ENCODE measurements at places on chromosomes 4 and X.

GRCh38 chr4:10526429-10527222, 69.4 kb upstream of the ZNF518B start:
- DNase-seq: no peak

GRCh38 chr4:17667653-17668201, 53.3 kb downstream of the MED28 start:
- DNase-seq: no peak

DNA sequence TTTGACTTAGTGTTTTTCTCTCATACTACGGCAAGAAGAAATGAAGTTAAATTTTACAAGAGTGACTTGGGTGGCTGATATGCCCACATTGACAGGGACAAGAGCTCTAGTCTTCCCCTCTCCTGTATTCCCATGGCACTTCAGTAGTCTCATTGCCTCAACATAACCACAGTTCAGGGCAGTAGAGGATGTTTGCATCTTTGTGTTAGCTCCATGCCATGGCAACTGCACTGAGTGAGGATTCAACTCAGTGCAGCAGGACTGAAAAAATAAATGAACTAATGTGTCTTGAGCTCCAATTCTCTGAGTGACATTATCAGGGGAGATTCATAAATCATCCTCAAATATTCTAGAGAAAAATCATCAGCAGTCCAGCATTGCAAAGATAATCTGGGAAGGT, 78.8 kb downstream of the TET2 start:
- no peak for DNase-seq

DNA sequence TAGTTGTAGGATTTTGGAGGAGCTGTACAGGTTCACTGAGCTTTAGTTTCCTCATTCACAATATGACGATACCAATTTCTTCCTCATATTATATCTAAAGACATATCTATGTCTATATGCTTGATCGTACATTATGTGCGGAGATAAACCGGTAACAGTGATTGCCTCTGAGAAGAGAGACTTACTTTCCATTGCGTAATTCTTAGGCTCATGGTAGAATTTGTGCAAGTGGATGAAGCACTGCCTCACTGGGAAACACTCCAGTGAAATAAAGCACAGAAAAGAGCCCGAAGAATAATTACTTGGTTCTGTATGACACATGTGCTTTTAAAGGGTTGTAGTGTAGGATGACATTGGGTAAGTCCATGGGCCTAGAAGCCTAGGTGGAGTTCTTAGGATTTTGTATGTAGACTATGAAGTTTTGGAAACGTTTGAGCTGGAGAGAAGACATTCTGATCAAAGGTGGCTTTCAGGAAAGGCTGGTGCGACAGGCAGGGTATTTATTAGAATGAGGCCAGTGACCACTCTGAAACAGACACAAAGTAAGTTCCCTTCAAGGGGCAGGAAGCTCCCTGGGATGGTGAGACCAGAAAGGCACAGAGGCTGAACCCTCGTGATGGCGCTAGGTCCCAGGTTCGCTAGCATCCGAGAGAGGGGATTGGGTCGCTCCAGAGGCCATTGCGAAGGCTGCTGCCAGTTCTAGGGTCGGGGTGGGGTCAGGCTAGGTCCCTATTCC, 649 bp upstream of the VBP1 start:
- no peak for DNase-seq

DNA sequence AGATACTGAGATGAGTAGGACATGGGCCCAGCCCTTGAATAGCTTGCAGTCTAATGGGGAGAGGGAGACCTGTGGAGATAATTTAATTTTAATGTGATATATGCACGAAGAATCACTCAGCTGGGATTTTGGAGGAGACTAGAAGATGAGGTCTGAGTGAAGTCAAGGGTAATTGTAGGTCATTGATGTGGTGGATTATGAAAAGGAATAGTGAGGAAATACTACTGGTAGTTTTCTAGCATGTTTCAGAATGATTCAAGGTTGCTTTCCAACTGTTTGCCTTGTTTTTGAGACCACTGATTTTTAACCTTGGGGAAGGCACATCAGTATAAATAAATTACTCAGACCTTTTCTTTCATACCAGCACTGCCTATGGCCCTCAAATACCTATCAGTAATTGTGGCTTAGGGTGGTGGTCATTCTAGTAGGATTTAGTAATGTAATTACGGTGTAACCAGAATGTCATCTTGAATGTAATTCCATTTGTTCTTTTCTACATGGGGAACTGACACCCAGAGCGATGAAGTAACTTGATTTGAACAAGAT, 25.6 kb downstream of the PTTG2 start:
- no peak for DNase-seq

- no peak for DNase-seq
These were observed 23.8 kb downstream of the COL25A1 start for GRCh38 chr4:109278594-109279031.

DNA sequence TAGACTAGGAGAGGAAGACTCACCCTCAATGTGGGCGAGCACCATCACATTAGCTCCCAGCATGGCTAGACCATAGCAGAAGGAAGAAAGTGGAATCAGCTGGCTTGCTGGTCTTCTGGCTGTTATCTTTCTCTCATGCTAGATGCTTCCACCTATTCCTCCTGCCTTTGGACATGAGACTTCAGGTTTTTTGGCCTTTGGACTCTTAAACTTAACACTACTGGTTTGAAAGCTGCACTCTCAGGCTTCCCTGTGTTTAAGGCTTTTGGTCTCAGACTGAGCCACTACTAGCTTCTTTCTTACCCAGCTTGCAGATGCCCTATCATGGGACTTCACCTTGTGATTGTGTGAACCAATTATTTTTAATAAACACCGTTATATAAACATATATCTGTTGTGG, 39.0 kb upstream of the UGT2B4 start:
- no peak for DNase-seq

GRCh38 chr4:116101321-116101720, 984.1 kb downstream of the TRAM1L1 start:
- DNase-seq: no peak

- peak; percentile 96 for DNase-seq
These were observed 128.2 kb downstream of the C4orf51 start for GRCh38 chr4:145808021-145808650.

- DNase-seq: peak; percentile 66
These were observed 23.3 kb upstream of the ANXA5 start for GRCh38 chr4:121720109-121720508.
